ENCODE measurements at places on chromosomes 7 and 10. TPM values are rescaled to one million over a fixed set of nuclear protein-coding genes. Genes with fewer than 3 reads are reported as not detected.

DNA sequence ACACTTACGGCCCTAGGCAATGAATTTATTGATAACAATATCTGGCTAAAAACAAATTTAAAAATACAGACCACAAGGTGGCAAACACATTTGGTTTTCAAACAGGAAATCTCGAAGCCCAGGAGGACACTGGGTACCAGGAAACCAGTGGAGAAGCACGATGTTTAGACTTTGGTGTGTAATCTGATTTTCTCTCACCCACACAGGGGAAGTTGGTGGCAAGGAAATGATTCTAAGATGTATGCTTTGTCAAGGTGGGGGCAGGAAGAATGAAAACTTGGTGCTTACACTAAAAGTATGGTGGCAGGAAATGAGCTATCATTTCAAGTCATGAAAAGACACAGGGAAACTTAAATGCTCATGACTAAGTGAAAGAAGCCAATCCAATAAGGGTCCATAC is 113.2 kb upstream of the ANKRD1 start:
- DNase-seq, result no peak

DNA sequence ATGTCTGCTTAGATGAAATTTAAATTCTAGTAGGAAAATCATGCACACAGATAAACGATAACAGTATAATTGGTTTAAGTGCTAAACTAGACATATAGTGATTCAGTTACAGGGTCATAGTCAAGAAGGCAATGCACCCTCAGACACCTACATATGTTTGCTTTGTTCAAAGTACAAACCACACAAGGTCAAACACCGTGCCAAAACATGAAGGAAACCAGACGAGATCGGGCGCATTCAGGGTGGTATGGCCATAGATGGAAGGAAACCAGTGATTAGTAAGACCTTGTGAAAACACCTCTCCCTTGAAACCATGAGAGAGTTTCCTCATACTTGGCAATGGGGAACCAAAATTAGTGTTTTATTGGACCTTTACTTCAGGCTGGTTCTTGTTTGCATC is 906.9 kb downstream of the PCDH15 start:
- DNase-seq, result no peak

DNA sequence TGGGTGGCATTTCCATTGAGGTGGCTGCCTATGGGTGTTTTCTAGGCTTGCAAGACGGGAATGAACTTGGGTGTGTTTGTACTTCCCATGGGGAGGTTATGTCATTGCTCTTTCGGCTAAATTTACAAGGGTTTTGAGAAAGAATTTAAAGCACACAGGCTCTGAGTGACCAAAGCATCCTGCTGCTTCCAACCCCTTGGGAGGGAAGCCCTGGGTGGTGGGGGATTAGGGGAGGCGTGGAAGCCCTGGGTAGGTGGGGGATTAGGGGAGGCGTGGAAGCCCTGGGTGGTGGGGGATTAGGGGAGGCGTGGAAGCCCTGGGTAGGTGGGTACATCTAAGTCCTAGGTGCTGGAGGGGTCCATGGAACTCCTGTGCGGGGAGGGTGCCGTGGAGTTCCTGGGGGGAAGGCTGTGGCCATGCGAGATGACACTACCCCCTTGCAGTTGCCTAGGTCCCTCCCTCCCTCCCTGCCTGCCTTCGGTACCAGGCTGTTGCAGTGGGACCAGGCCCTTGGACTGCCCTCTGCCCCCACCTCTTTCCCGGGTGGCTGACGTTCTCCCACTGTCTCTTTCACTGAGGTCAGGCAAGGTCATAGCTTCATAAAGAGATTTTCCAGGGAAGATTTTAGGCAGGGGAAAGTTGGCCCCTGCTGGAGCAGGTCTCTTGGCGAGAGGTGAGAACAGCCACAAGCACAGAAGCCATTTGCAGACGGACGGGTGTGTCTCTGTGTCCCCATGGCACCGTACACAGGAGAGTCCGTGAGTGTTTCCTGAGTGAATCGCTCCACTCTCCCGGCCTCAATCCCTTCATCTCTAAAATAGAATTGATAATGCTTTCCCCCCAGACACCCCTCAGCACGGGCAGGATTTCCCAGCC is 19.5 kb downstream of the PRF1 start:
- DNase-seq, result no peak

NPSR1 gene
- total RNA-seq, result not detected

DDX50 gene
- 17.3 TPM for total RNA-seq

DNA sequence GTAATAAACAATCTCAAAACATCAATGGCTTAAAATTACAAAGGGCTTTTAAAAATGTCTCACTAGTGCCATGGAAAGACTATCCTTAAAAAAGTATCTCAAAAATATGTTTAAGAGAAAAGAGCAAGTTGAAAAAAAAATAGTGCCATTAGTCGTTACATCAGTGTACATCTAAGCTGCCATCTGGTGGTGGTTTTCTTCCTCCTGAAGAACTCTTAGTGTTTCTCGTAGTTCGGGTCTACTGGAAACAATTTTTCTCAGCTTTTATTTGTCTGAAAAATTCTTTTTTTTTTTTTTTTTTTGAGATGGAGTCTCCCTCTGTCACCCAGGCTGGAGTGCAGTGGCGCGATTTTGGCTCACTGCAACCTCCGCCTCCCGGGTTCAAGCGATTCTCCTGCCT is 5.9 kb upstream of the GARIN1A start:
- no peak for DNase-seq

DNA sequence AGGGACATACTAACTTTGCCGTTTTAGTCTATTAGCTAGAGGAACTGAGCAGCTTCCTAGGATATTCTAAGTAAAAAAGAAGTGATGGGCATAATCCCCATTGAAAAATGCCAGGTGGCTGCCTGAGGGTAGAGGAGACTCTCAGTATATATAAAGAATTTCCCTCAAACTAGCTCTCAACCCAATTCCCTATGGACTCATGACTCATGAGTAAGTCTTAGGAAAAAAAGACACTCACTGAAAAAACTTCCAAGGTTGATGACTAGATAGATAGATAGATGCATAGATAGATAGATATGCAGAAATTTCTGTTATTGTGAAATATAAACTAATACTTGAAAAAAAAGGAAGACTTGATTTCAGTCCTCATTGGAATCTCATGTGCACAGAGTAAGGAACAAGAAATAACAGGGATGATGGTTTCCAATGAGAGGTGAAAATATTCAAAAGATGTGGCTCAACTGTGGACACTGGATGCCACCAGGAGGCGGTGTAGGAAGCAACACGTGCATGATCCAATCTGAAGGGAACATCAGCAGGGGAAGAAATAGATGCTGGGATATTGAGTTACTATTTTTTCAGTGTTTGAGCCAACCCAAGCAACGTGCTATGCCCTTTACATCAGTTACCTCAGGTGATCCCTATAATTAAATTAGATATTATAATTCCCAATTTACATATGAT is 711.0 kb upstream of the LRRTM3 start:
- DNase-seq, result no peak

DNA sequence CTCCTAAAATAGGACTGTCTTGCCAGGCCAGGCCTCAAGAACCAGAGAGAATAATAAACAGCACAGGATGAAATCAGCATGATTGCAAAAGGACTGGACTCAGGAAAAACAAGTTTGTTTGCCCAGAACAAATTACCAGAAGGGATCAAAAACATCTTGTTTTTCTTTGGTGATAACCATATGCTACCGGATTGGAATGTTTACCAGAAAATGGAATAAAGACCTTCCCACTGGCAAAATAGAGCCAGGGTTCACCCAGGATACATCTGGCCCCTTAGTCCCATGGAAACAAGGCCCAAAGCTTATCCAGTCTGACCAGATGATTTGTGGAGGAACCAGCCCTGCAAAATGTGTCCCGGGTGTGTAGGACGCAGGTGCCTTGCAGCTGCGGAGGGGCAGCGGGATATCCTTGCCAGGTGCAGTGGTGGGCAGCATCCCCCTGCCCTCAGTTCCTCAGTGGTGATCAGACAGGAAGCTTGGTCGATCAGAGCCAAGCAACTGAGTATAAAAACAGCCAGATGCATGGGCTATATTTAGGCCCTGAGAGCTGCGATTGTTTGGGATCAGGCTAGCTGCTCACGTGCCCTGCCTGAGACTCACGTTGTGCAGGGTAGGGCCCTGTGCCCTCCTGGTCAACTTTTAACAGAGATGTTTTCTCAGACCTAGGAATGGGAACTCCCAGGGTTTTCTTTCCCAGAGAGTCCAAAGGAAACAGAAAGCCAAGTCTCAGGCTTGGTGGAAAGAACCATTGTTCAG is 4.6 kb upstream of the ZNF22 start:
- DNase-seq, result peak; percentile 76
